Left kidney (tissue), 8 donors: ENCODE measurements at places on chromosomes 3 and 15.

GRCh38 chr3:63364495-63364894 lies 86.4 kb downstream of the SYNPR start:
- DNase-seq = peak; percentile 38

DNA sequence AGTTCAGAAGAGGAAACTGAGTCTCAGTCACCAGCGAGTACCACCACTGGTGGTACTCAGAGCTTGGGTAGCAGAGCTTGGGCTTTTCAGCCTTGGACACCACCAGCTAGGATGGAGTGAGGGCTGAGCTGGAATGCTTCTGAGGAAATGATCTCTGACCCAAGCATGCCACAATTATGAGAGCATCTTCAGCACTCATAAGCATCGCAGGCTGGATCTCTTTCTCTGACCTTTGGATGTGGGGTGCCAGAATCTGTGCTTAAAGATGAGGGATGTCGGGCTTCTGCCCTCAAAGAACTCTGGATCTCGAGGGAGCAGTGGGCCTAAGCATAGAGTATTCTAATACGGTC lies 36.4 kb downstream of the ZNF710 start:
- DNase-seq = no peak

GRCh38 chr3:10495003-10495402 lies 10.4 kb downstream of the ATP2B2 start:
- DNase-seq = no peak

GRCh38 chr15:36810656-36811449 lies 231.4 kb downstream of the CDIN1 start:
- no peak for DNase-seq

DNA sequence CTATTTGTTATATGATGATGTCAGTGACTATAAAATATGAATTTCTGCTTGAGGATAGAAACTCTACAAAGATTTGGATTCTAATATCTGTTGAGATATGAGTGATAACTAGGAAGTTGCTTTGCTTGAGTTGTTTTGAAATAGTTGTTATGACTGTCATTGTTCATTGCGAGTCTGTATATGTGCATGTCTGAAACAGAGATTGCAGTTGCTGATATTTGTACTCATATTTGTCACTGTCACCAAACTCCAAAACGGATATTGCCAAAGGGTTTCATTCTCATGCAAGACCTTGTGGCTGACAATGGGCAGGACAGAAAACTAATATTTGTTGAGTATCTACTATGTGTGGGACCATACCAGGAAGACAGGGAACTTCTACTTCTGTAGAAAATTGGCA lies 240.2 kb downstream of the CD47 start:
- no peak for DNase-seq

GRCh38 chr3:112873632-112874031 lies 27.0 kb upstream of the CD200R1L start:
- DNase-seq = no peak

DNA sequence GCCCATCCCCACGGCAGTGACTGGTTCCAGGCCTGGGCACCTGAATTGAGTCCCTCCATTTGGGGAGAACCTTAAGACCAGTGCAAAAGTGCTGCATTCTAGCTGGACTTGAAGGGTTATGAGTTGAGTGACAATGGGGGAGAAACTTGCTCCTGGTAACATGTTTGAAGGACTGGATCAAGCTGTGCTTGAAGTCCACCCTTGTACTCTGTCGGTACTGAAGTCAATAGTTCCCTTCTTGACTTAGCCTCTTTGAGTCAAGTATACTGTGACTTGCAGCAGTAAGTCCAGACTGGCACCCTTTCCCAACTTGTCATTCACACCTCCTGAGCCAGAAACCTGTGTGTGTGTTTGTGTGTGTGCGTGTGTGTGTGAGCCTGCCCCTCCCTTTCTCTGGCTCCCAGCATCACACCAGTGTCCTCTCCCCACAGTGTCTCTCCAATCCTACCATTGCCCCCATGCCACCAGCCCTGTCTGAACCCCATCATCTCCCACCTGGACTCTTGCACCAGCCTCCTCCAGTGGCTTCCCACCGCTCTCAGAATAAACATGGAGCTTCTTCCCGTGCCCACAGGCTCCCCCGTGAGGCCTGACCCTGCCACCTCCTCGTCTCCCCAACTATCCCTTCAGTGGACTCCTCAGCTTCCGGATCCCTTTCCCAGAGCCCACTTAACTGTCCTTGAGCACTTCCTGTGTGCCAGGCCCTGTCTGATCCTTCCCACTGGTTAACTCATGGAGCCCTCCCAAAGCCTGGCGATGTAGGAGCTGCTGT lies 10.2 kb upstream of the FBLN2 start:
- DNase-seq = no peak

DNA sequence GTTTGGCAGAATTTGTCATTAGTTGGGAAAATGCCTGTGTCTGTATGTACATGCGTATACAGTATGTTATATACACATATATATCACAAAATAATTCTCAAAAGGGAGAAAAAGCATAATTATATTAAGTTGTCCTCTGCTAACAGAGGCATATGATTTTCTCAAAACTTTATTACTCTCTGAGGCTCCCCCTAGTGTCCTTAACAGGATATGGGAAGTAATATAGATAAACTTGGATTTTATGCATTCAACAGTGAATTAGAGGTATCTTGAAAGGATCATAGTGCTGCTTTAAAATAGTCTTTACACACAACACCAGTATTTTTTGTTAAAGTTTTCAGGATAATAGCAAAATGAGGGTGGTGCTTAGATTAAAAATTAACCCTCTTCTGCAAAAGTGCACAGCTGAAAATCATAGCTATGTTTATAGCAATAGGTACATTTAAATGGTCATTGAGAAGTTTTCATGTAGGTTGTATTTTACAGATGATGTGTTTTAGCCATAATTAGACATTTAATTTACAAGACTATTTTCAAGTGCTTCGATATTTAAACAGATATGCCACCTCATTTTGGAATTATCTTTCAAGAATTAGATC lies 454.0 kb upstream of the ROBO2 start:
- DNase-seq = peak; percentile 10
